ENCODE measurements at places on chromosomes 6 and 20.

DNA sequence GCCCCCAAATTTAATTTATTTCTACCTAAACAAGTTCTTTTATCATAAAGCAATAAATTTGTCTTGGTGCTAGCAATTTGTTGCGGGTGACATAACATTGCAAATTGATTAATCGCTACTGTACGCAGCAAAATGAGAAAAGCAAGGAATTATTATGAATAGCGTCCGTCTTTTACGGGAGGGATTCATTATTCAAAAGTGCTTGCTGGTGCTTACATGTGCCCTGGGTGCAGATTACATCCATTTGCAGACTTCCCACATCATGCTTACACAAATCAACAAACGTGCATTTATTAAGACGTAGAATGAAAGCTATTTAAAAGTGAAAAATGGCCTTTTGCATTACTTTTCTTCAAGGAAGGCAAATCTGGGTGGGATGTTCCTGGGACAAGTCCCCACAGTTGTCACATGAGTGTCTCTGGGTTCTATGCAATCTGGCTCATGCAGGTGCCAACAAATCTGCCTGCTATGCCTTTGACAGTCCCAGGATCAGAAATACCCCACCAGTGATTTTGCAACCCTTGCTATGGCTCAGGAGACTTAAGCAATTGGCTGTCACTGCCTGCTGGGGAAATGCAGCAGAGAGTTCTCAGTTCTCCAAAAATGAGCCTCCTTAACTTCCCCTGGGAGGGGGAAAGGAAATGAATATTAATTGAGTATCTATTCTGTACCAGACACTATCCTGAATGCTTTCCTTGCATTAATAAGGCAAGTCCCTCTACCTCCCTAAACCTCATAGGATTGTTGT lies 30.1 kb upstream of the MAFB start:
- no peak for DNase-seq

DNA sequence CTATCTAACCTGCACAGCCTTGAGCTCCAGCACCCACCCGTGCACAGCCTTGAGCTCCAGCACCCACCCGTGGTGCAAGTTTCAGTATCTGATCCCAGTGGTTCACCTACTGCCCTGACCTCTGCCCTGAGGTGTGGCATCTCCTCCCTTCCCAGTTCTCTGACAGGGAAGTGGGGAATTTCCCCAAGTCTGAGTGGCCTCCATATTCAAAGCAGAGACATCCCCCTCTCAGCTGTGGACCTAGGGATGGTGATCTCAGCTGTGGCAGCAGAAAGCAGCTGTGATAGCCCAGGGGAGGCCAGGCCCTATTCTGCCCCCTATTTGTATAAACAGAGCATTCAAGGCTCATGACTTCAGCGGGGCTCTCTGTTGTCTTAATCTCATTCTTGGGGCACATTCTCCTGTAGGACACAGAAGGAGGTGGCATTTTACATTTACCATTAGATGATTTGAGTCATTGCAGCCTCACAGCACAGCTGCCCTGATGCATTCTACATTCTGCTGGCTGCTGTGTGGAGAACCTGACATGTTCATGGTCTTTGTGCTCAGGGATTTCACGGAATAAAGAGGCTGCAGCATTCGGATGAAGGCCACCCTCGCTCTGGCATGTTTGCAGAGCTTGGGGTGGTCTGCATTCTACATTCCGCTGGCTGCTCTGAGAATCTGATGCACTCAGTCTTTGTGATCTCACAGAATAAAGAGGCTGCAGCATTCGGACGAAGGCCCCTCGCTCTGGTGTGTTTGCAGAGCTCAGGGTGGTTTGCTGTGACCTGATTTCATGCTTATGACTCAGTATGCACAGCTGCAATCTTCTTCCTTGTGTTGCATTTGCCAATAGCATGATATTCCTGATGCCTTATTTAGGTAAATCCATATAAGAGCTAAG lies 16.9 kb downstream of the GPR31 start:
- DNase-seq: no peak

- DNase-seq: no peak
Measured at GRCh38 chr20:62821726-62822210, 4.9 kb downstream of the COL9A3 start.

GRCh38 chr6:131721161-131721560 lies 10.3 kb upstream of the CTAGE9 start:
- DNase-seq: no peak

GRCh38 chr20:58523072-58523970 lies 8.1 kb upstream of the APCDD1L start:
- no peak for DNase-seq

GRCh38 chr6:1382883-1383728 lies 6.3 kb upstream of the FOXF2 start:
- no peak for DNase-seq

- no peak for DNase-seq
Measured at GRCh38 chr20:3326779-3327521, 80.5 kb downstream of the DNAAF9 start.

DNA sequence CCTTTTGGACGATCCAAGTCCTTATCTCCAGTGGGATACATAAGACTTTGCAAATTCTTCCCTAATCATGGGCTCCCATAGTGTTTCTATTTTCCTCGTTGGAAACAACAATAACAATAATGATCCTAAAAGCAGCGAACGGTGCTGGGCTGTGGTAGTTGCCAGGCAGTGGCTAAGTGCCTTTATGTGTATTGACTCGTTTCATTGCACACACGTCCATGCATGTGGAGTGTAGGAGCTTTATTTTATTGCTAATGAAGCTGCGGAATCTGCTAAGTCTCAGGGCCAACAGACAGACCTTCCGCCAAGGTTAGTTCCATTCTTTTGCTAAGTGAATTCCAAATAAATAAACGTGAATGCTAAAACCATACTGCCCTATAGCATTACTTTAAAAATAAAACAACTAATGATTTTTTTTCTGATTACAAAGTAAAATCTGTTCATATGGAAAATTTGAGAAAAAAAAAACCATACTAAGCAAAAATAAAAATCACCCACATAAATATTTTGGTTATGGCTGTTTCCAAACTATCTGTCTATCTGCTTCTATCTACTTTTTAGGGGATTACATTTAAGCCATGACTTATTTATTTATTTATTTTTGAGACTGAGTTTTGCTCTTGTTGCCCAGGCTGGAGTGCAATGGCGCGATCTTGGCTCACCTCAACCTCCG lies 297.9 kb downstream of the BMP7 start:
- DNase-seq: no peak

DNA sequence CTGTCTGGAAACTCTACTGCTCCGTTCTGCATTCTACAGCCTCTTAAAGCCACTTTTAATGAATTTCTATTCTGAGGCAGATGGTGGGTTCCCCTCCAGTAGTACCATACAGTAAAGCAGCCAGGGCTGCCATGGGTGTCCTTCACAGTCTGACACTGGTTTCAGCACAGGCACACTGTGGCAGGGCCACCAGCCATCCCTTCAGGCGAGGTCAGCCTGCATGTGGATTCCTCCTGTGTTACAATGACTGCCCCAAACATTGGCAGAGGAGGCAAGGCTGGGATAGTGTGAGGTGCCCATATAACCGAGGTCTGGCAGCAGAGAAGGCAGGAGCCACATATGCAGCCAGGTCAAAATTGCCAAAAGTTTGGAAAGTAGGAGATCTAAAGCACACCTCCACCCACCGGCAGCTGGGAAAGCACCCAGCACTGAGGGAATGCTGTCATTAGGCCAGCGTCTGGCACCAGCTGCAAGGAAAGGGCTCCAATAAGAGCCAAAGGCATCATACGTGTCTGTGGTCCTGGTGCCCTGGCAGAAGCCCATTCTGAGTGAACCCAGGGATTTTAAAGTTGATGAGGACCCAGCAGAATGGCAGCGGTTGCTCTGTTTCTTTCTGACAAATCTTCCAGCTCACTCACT lies 24.0 kb downstream of the STK35 start:
- DNase-seq: no peak
